Stimulated activated CD8-positive, alpha-beta memory T cell treated with anti-CD3 and anti-CD28 coated beads, Interleukin-7, amount 100 ng/mL, for 4 hours (primary cell): ENCODE measurements at places on chromosomes 2 and 18.

DNA sequence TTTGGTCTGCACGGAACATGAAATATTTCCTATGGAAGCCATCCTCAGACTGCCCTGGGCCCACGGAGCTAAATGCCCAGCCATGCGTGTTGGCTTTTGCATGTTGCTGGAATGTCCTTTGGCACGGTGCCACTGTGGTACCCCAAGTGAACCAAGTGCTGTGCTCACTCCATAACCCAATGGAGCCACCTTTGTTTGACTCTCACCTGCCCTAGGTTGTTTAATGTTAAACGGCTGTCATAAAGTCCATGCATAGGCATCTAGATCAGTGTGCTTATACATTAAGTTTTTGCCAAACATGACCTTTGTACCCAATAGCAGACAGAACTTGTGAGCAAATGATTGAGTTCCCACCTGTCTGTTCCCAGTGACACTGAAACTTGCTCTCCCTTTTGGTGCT, 59.9 kb upstream of the TMEM87B start:
- DNase-seq = no peak

DNA sequence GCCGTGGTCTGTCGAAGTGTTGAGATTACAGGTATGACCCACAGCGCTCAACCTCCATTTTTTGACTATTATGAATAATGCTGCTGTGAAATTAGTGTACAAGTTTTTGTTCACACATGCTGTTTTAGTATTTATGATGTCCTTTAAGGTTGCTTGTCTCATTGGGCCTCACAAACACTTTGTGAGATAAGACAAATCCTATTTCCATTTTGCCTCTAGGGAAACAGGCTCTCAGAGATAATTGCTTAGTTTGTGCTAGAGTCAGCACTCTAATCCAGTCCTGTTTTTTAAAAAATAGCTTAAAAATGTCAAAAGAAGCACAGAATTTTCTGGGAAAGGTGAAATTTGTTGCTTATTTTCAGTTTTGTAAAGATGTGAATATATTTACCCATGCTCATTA, 43.3 kb upstream of the CUL3 start:
- DNase-seq = no peak

- DNase-seq = peak; percentile 96
Measured at GRCh38 chr18:267688-268552, at the start of gene THOC1. Gene THOC1 (minus strand): TSS chr18:268047. CDS start chr18:268019, 28 bp downstream.

DNA sequence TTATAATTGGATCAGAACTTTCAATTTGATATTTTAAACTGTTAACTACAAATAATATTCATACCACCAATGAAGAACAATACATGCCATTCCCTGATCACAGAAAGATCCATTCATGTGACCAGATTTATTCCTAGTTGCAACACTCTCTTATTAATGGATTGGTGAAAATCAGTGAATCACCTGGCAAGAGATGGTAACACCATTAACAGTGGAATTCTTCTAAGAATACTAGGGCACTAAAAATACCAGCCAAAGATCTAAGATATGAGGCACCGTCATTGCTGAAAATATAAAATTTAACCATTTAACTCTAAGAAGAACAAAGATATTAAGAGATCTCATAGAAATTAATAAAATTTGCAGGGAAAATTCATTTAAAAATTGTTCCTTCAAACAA, 58.1 kb downstream of the MAP4K3 start:
- no peak for DNase-seq

DNA sequence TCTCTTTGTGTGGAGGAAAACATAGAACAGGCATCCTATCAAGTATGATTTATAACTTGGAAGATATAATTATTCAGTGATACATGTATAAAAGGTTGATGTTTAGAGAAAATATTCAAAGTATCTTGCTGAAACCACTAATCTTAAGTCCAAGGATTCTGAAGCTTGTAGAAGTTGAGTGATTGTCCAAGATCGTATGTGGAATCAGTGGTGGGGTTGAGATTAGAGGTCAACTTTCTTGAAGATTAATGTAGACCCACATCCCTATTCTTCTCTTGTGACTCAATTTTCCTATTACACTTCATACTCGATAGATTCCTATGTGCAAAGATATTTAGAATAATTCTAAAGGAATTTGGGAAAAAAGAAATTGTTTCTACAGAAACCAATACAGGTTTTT, 1565.9 kb upstream of the ACVR2A start:
- no peak for DNase-seq

GRCh38 chr2:64862623-64863022, 126.6 kb upstream of the SLC1A4 start:
- no peak for DNase-seq

- no peak for DNase-seq
Measured at GRCh38 chr2:224957540-224958461, 84.5 kb downstream of the DOCK10 start.

GRCh38 chr2:181655519-181655918, 1.4 kb downstream of the CERKL start:
- DNase-seq = no peak

GRCh38 chr18:74544898-74545297, 10.6 kb downstream of the CNDP1 start:
- DNase-seq = no peak

DNA sequence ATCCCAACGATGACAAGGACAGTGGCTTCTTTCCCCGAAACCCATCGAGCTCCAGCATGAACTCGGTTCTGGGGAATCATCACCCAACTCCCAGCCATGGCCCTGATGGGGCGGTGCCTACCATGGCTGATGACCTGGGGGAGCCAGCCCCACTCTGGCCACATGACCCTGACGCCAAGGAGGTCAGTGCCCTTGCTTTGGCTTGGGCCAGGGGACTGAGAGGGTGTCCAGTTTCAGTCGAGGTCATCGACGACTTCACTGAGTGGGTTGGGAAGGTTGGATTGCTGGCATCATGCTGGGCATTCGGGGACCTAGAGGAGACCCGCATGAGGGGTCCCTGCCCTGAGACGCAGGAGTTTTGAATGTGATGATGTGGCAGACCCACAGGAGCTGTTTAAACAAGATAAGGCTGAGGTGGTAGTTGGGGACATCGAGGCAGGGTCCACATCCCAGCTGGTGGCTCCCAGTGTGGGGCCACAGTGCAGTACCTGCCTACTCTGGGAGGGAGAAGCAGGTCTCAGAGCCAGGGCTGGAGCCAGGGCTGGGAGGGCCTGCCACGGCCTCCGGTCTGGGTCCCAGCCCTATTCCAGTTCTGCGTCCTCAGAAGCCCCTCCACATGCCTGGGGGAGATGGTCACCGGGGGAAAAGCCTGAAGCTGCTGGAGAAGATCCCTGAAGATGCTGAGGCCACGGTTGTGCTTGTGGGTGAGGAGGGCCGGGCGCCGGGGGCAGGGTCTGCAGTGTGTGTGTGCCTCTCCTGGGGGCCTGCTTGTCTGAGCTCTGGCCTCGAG, 6.0 kb downstream of the SLC4A3 start:
- no peak for DNase-seq
